ENCODE measurements at places on chromosomes 5 and 9. TPM values are rescaled to one million over a fixed set of nuclear protein-coding genes. Genes with fewer than 3 reads are reported as not detected.

The SOHLH1 gene
- total RNA-seq, result not detected

The TPPP gene
- total RNA-seq, result 3.2 TPM

The NUDT2 gene
- 29.2 TPM for total RNA-seq

The TMEFF1 gene
- 2.9 TPM for total RNA-seq

The ANKRD18A gene
- 0.33 TPM for total RNA-seq

The SLC31A1 gene
- total RNA-seq, result 15.4 TPM

The FOXD4L6 gene
- total RNA-seq, result not detected

The RPL35 gene
- total RNA-seq, result 2,433 TPM

The PGM5 gene
- total RNA-seq, result 28.3 TPM

The IFNA21 gene
- total RNA-seq, result not detected

The PCDHGA4 gene
- total RNA-seq, result 2.7 TPM

The UNC13B gene
- 17.5 TPM for total RNA-seq

The SLC36A2 gene
- total RNA-seq, result 0.19 TPM

The SLC46A2 gene
- total RNA-seq, result not detected

The SLC1A3 gene
- 95.6 TPM for total RNA-seq

The C9 gene
- total RNA-seq, result 1.3 TPM

Data from subcutaneous adipose tissue (tissue), 4 donors.